Stimulated activated CD4-positive, alpha-beta T cell treated with anti-CD3 and anti-CD28 coated beads, Interleukin-12 subunit alpha, Interleukin-12 subunit beta, amount 100 ng/mL, for 4 hours (primary cell): ENCODE measurements at places on chromosomes 11 and 22.

DNA sequence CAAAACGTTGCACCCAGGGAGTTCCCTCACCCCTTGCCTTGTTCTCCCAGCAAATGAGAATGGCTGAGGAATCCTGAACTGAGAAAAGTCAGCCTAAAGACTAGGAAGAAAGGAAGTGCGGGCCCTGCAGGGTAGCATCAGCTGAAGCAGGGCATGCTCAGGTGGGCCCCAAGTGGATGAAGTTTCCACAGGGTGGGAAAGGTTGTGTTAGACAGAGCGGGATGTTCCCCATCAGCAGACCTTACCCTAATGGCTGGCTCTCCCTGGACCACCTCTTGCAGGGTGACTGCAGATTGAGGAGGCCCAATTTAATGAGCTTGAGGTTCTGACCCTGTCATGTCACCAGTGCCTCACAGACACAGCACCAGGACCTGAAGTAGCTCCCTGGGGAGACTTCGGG, 81.5 kb upstream of the MYOD1 start:
- DNase-seq: no peak

- no peak for DNase-seq
Observed at GRCh38 chr11:106644824-106645223, 373.5 kb downstream of the GUCY1A2 start.

DNA sequence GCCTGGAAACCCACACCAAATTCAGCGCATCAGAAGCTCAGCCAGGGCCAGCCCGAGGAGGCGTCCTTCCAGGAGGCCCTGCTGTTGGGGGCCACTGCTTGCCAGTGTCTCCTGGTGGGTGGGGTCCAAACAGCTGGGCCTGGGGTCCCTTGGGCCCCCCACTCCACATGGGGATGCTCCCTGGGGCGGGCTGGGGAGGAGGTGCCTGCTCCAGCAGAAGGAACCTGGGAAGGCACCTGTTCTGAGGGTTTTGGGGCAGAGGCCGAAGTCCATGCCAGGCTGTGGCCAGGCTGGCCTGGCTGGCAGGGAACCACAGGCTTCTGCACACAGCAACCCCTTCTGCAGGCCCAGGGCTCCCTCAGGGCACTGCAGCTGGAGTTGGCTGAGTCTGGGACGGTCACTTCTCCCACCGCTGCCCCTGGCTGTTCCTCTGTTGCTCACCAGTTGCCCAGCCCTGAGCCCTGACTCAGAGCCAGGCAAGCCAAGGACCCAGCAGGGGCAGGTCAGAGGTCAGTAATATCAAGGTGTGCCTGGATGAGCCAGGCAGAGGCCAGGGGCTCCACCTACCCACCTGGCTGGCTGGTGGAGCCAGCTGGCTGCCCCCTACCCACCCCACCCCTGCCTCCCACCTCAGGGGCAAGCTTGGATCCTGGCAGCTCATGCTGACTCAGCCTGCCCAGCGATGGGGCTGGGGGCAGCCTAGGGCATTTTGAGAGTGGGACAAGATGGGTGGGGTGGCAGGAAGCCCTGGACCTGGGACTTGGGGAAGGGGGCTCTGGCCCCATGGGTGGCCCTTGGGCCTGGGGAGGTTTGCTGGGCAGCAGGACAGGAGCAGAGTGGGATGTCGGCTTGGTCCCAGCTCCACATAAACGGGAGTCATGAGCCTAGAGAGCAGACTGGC, 12.0 kb upstream of the PHLDA2 start:
- DNase-seq: no peak

DNA sequence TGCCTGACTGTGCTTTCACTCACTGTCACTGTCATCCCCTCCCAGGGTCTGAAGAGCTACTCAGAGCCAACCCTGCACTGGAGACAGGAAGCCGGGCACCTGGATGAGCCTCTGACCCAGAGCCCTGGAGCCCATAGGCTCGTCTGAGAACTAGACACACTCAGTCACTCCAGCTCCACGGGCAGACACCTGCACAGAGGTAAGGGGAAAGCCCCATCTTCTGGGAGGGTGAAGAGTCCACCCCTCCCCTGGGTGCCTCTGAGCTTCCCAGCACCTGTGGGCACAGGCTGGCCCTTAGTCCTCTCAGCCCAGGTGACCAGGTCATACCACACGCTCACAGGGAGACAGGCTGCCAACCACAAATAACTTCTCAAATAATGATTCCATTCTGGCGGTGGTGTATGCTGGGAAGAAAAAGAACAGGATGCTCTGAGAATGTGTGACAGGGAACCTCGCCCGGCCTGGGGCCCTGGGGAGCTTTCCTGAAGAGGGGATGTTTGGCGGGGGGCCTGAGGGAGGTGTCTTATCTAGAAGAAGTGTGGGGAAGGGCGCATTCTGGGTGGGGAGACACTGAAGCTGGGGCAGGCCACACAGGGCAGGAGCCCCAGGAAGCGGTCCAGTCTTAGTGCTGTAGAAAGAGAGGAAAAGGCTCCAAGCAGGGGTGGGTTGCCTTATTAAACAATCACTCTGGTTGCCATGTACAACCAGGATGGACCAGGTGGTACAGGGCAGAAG, 5.3 kb downstream of the CCDC157 start:
- no peak for DNase-seq

GRCh38 chr11:18253233-18253632, 4.8 kb upstream of the SAA2 start:
- DNase-seq: no peak

- no peak for DNase-seq
Observed at GRCh38 chr11:107252429-107253161, 205.0 kb downstream of the CWF19L2 start.

DNA sequence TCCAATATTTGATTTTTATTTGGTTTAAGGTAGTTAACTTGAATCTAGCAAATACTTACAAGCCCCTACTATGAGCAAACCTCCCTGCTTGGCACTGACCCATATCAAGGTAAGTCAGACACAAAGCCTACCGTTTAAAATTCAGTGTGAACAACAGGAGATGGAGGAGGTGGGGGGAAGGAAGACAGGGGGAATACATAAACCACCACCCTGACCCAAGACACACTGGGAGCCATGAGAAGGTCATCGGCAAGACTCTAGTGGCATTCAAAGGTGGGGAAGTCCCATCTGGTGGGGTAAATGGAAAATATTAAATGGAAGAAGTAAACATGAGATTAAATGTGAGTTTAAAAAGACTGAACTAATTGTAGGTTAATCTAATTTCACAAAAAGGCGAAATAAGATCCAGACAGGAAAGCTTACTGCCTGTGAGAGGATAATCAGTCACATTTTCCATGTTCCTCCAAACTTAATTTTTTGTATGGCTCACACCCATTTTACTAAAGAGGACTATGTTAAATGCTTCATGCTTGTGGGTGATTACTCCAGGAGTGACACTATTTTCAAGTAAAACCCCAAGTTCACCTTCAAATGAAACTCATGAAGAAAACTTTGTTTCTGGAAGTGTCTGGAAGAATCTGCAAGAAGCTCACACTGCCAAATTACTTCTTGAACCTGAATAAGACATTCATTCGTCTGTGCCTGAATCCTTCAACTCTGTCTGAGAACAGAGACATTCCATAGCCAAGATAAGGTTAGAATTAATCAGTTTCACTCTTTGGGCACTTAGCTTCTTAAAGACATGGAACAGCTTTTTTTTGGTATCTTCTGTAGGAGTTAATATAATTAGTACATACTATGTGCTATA, 51.7 kb downstream of the PITPNB start:
- no peak for DNase-seq

DNA sequence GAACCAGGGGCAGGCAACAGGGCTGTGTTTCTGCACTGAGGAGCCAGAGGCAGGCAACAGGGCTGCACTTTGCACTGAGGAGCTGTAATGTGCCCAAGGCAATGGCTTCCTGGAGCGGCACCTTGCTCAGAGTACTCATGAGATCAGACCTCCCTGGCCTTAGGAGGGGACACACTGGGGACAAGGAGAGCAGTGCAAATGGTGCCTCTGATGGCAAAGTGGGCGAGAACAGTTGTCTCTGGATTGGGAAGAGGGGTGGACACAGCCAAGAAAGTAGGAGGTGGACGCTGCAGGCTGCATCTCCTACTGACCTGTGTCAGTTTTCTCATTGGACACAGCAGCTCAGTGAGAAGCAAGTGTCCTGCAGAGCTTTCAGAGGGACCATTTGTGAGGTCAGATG, 1443.3 kb downstream of the TBC1D22A start:
- DNase-seq: no peak

GRCh38 chr11:34915136-34916014, 804 bp downstream of the APIP start:
- no peak for DNase-seq

DNA sequence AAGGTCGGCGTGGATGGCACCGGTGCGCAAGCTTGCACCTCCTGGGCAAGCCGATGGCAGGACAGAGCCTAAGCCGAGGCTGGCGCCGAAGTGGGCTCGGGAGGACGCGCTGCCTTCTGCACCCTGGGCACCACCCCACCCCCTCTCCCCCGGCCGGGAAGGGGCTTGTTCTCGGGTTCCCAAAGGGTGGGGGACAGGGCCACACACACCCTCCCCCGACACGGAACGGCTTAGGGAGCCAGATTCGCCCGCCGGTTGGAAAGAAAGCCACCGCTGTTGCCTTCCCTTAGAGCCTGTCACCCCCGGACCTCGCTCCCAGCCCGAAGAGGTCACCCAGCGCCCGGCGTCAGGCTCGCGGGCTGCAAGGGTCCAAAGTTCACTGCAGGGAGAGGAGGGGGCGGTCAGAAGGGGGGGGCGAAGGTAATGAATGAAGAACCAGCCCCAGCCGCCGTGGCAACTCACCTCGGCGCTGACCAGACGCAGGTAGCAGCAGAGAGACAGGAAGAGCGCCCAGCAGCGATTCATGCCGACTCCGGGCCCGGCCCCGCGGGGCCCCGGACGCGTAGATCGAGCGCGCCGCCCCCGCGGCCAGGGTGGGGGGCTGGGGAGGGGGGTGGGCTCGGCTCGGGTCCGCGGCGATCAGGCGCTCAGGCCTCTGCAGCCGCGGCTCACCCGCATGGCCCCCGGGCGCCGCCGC, 1.2 kb downstream of the PDGFB start:
- DNase-seq: no peak

DNA sequence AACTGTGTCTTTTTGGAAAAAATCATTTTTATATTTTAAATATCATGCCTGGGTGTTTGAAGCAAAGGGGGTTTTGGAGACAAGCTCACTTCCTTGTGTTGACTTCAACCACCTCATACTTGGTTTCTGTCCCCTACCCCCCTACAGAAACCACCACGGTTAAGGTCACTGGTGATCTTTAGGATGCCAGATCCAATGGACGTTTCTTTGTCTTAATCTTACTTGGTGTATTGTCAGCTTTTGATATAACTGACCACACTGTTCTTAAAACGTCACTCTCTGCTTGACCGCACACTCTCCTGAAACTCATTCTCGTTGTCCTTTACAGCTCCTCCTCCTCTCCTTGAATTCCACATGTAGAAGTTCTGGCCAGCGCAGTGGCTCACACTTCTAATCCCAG, 34.8 kb upstream of the SWAP70 start:
- no peak for DNase-seq

DNA sequence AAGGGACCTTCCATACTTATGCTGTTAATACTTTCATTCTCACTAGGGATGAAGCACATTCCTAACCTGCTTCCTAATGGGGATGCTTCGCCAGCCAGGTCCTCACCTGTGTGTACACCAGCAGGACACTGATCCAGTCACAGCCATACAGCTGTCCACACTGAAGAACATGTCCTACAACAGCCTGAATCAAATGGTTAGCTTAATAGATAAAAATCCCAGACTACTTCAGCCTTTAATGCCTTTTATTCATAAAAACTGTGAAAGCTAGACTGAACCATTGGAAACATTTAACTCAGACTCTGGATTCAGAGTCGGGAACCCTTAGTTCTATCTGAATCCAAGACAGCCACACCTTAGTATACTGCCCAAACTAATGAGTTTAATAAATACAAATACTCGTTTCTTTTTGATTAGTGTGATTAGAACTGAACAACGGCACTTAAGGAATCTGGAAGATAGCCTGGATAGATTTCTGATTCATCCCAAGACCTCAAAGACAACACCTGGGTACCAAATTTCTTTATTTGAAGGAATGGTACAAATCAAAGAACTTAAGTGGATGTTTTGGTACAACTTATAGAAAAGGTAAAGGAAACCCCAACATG, 3.3 kb downstream of the FTH1 start:
- no peak for DNase-seq

GRCh38 chr11:2308713-2309112, 6.9 kb downstream of the TSPAN32 start:
- DNase-seq: no peak

GRCh38 chr22:47090591-47091245, 328.3 kb downstream of the TBC1D22A start:
- DNase-seq: no peak

DNA sequence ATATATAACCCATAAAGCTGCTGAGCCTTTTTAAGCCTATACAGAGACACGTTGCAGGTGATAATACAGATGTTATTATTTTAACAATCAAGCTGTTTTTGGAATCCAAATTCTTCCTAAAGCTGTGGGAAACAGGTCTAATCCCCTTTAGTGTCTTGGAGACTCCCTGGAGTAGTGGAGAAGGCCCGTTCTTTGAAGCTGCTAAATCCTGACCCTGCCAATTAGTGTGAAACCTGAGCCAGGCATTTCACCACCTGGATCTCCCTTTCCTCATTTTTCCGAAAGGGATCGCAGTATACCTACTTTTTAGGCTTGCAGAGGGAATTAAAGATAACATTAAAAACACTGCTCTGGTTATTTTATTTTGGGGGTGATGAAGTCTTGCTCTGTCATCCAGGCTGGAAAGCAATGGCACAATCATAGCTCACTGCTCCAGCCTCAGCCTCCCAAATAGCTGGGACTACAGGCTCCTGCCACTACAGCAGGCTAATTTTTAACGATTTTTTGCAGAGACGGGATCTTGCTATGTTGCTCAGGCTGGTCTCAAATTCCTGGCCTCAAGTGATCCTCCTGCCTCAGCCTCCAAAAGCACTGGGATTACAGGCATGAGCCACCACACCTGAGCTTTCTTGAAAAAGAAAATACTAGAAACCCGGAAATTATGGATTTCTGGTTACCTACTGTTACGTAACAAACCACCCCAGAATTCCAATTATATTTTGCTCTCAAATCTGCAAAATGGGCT, 1.7 kb upstream of the EIF4ENIF1 start:
- no peak for DNase-seq

DNA sequence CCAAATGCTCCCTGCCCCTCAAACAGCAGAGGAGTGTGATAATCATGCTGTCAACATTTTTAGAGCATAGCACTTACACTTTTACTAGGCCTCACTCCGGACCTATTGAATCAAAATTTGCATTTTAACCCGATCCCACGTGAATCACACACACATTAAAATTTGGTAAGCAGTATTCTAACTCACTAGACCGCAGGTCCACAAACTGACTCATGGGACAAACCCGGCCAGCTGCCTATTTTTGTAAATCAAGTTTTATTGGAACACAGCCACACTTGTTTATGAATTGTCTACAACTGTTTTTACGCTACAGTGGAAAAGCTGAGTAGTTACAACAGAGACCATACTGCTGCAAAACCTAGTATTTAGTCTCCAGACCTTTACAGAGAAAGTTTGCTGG, 43.3 kb downstream of the SNX19 start:
- DNase-seq: no peak

DNA sequence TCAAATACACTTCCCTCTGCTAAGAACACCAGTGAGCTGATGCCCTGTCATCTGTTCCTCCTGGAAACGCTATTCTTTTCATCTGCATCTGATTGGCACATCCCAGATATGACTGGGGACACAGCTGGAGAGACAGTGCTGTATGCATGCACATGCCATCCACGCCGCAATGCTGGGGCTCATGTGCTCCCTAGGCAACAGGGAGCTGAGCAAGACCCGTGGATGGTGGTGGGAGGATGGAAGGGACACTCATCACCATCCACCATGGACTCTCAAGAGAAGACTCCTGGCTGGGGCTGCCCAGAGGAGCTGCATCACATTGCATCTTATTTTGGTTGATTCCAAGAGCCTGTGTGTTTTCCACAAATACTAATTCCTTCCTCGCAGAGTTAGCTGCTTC, 534.9 kb downstream of the OPCML start:
- DNase-seq: no peak
